ENCODE measurements at places on chromosomes 13 and 19.

DNA sequence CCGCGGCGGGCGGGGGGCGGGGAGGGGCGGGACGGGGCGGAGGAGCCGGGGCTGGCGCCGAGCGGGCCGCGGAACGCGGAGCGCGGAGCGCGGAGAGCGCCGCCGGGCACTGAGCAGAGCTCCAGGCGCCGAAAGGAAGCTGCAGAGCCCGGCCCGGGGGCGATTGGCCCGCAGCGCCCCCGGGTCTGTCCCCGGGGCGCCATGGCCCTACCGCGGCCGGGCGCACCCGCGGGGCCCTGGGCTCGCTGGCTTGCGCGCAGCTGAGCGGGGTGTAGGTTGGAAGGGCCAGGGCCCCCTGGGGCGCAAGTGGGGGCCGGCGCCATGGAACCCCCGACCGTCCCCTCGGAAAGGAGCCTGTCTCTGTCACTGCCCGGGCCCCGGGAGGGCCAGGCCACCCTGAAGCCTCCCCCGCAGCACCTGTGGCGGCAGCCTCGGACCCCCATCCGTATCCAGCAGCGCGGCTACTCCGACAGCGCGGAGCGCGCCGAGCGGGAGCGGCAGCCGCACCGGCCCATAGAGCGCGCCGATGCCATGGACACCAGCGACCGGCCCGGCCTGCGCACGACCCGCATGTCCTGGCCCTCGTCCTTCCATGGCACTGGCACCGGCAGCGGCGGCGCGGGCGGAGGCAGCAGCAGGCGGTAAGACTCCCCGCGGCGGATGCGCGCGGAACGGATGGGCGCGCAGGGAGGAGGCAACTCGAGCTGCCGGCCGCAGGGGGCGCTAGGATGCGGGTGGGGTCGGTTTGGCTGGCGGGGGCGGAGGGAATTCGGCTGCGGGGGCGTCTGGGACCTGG is at the start of gene PDE4A:
Gene PDE4A, plus strand, starts transcription at position 95 of the 796 bp plus-strand sequence. Its CDS starts 227 bp downstream, at position 322.
- DNase-seq, result no peak

DNA sequence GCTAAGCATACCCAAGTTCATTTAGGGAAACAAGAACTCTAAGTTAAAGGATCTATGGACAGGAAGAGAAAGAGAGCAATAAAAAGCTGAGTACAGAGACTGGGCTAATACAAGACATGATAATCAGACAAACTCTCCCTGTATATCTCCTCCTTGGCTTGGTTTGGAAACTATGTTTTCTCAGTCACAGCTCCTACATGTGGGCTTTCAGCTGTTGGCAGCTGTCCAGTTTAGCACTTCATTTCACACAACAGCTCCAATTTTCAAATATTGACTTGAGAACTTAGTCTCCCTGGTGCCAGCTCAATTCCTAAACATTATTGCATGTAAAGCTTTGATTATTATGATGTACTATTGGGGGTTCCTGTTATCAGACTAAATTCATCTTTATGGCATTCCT is 222.8 kb upstream of the OBI1 start:
- no peak for DNase-seq

- no peak for DNase-seq
Observed at GRCh38 chr19:42184401-42184861, 33.0 kb downstream of the DEDD2 start.

DNA sequence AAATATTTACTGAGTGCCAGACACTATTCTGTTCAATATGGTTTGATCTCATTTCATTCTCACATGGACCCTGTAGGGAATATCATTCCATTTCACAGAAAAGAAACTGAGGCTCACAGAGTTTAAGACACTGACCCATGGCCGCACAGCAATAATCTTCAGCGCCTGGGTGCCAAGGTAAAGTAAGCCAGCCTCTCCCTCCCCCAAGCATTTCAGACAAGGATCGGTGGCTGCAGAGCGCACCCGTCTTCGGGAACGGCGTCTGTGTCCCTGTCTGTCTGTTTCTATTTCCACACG is 4.3 kb upstream of the PDE4A start:
- DNase-seq, result no peak

DNA sequence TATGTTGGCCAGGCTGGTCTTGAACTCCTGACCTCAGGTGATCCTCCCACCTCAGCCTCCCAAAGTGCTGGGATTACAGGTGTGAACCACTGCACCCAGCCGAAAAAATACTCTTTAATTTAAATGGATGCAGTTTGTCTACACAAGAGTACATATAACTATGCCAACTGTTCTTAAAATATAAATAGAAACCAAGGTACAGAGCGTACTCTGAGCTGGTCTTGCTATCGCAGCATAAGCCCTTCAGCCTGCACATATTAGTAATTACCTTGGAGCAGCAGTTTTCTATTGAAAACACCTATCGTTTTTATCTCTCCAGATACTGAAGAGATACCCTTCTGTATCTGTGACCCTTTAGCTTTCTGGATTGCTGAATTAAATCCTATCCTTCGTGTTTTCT is 3.4 kb downstream of the ZNF682 start:
- DNase-seq, result no peak

- DNase-seq, result no peak
Observed at GRCh38 chr13:26681036-26681435, 79.5 kb downstream of the GPR12 start.

DNA sequence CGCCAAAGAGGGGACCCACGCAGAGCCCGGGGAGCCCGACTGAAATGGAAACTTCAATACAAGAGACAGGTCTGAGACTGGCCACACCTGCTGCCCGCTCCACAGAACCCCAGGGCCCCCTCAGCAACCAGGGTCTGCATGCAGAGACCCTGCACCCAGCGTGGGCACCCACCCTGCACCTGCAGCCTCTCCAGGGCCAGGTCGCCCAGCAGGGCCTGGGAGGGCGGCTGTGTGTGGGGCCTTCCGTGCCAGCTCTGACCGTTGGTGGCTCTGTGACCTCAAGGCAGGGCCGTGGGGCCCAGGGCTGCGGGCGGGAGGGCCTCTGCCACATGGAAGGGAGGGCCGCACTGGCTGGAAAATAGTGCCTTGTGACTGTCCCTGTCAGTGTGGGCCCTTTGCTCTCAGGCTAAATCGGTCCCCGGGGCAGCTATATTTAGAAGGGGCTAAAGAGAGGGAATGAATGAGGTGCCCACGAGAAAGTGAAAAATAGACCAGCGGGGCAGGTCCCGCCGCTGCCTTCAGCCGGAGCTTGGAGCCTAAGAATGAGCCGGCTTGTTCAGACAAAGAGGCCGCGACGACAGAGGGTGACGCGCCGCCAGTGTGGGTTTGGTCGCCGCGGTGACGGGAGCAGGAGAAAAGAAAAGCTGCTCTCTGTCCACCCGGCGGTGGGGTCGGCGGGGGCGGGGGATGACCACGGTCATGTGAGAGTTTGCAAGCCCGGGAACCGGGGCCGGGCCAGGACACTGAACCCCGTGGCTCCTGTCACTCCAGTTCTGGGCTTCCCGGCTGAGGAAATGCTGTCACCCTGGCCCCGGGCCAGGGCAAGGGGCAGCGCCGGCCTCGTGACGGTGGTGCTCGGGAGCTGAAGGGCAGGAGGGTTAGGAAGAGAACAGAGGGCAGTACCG is 70.5 kb downstream of the GADD45B start:
- no peak for DNase-seq

DNA sequence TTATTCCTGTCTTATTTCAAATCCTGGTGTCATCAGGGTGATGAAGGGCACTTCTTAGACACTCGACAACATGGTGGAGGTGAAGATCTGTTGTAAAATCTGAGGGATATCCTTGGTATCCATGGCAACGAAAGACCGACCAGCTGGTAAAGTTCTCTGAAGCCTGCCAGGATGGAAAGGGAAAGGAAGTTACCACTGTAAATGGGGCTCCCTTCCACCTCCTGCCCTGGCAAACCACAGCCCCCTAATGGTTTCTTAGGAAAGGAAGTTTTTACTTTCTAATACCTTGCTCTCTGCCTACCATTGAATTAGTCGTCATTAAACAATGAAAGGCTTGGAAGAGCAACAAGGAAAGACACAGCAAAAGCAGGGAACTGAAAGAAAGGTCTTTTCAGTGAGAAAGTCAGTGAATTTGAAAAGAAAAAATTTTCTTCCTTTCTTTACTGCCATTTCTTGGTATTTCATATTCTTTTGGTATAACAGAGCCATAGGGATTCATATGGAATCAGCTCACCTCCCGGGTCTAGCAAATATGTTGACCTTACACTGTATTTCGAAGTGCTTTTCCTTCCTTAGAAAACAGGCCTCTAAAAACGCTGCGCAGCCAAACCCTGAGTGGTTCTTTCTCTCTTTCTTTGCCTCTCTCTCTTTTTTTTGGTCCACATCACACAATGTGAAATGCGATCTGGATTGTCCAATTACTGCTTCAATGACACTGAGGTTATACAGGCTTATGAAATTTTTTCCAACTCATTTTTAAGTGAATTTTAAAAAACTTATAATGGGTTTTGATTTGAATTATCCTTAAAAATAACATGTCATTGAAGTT is 111.0 kb downstream of the RGCC start:
- DNase-seq, result no peak

DNA sequence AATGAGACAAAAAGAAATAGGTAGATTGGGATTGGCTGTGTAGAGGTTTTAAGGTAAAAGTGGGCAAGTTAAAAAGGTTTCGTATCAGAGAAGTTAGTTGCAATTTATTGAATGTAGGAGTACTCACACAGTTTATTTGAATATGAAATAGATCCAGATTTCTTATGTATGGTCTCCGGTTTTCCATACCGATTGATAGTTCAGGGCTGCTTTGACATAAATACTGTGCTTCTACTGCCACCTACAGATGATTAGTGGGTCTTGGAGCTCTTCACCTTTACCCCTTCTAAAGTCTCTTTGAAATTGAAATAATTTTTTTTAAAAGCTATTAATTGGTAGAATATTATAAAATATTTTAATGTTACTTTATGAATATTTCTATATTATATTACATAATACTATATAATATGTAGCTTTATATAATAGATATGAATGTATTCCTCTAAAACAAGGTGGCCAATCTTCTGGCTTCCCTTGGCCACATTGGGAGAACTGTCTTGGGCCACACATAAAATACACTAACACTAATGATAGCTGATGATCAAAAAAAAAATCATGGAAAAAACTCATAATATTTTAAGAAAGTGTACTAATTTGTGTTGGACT is 7.7 kb upstream of the GPR18 start:
- no peak for DNase-seq

DNA sequence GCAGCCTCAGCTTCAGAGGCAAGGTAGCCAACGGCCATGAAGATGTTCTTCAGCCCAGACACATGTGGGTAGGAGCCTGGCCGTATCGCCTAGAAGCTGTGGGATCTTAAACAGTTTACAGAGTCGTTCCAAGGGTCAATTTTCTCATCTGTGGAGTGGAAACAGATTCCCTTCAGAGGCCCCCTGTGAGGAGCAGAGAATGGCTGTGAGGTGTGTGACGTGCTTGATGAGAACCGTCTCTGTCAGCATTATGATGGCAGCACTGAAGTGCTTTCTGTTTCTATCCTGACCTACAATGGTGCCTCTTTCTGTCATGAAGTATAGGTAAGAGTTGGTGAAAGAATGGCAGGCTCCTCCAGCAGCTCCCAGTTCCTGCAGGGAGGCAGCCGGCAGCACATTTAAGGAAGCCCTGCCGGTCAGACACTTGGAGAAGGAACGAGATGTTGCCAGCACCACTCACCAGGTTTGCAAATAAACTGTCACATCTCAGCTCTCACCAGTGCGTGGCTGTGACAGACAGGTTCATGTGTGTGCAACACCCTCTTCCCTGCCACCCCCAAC is 277.3 kb downstream of the FOXO1 start:
- no peak for DNase-seq

GRCh38 chr19:56308792-56309191 is 5.8 kb downstream of the ZSCAN5A start:
- DNase-seq, result no peak

DNA sequence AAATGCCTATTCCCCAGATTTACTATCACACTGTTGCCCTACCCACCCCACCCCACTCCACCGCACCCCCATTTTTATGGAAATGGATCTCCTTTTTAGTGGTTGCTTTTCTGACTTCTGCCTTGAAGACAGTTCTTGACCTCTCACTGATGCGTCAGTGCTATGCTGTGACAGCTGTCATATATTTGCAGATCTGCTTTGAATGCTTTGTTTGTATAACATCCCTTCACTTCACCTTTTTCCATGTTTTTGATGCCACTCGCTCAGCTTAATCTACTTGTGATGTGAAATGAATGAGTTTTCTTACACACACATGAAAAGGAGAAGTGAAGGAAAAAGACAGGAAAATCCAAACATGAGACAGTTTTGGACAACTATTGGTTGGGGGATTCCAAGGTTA is 731.0 kb downstream of the SLITRK6 start:
- DNase-seq, result no peak

DNA sequence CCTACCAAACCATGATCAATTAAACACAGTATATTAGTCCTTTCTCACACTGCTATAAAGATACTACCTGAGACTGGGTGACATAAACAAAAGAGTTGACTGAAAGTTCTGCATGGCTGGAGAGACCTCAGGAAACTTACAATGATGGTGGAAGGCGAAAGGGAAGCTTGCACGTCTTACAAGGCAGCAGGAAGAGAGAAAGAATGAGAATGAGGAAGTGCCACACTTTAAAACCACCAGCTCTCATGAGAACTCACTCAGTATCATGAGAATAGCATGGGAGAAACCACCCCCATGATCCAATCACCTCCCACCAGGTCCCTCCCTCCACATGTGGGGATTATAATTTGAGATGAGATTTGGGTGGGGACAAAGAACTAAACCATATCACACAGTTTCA is 324.9 kb upstream of the ZNF507 start:
- no peak for DNase-seq

DNA sequence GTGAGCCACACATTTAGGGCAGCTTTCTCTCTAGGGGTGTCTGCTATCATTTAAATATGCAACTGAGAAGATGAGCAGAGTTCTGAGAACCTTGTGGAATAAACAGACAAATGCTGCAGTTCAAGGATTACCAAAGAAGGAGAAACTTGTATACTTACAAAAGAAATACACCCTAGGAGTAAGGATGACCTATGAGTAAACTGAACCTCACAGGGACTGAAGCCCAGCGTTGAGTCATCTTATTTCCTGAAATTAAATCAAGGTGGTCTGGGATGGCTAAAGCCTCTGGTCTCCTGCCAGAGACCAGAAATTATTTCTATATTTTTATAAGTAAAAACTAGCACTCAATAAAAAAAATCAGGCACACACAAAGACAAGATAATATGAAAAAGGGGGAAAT is 40.1 kb downstream of the FAM216B start:
- DNase-seq, result no peak

All from LNCaP clone FGC (cell line).